ENCODE measurements at places on chromosomes 7 and 10.

DNA sequence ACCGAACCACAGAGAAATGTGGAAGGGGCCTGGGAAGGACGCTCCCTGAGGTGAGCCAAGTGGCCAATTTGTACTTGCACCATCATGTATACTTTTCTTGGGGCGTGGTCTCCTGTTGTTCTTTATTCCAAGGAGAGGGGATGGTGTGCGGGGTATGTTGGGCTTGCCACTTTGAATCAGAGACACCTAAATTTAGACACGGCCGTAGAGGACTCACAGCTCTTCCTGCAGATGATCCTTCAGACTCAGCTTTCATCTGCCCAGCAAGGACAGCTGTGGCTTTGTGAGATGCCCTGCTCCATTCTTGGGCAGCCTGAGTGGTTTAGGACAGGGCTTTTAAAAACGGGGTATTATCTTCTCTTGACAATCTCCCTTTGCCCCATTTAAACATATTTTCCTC, 473.2 kb downstream of the REEP3 start:
- no peak for DNase-seq

DNA sequence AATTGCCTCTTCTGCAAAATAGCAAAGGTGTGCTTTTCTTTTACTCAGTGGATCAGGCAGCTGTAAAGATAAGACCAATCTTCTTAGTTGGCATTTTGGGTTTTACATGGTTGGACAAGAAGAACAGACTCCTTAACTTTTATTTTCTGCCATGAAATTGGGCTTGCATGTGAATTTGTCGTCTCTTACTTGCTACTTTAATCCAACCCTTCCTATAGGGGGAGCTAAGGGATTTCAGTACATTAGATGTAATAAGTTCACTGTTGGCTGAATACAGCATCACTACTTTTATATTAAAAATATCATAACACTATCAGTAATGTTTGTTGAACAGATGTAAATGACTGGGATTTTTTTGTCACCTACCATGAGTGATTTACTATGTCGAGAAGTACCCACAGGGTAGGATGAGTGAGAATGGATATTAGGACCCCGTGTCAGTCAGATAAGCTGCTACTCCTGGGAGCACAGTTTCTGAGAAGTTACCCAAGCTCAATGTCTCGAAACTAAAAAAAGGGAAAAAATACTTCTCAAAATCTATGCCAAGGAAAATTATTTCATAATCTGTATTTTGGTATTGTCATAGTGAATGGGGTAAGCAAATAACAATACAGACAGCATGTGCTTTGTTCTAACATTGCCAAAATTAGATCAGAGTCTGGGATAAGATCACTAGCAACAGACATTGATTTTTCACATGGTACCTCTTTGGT, 127.4 kb upstream of the AGR3 start:
- DNase-seq = no peak

GRCh38 chr10:125124907-125125306, 35.5 kb downstream of the CTBP2 start:
- DNase-seq = no peak

- DNase-seq = no peak
These were observed 91.0 kb downstream of the MYL10 start for GRCh38 chr7:101537935-101538595.

GRCh38 chr7:132417103-132417906, 159.0 kb downstream of the PLXNA4 start:
- DNase-seq = no peak

DNA sequence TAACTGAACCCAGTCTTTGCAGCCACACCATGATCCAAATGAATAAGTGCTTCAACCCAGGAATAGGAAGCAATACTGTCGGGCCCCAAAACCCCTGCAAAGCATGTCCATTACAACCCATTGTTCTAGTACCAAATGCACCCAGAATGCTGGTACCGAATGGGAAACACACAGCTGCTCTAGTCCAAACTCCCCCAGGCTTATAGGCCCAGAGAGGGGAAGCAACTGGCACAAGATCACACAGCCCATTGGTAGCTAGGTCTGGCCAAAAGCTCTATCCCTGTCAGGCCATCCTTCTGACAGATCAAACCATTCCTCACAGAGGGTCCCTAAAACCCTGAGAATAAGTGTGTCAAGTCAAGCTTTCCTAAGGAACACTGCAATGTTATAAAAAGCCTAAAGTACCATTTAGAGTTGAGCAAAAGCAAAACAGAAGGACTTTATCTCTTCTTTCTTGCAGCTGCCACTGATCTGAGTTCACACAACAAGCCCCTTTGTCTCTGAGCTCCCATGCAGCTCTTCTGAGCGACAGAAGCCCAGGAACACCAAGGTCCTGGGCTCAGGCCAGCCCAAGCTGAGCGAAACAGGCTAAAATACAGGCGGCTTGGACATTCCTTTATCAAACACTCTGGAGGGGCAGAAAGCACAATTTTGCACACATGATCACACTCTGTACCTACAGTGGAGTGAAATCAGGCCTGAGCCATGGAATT, 116.7 kb downstream of the SGMS1 start:
- DNase-seq = no peak

- DNase-seq = no peak
These were observed 126.1 kb upstream of the AGR3 start for GRCh38 chr7:17007841-17008240.

- DNase-seq = no peak
These were observed 12.1 kb upstream of the CSGALNACT2 start for GRCh38 chr10:43125881-43126731.

- no peak for DNase-seq
These were observed 20.1 kb downstream of the TMEM168 start for GRCh38 chr7:112770051-112770450.

- DNase-seq = no peak
These were observed 311.2 kb downstream of the GALNT17 start for GRCh38 chr7:71443191-71443530.

DNA sequence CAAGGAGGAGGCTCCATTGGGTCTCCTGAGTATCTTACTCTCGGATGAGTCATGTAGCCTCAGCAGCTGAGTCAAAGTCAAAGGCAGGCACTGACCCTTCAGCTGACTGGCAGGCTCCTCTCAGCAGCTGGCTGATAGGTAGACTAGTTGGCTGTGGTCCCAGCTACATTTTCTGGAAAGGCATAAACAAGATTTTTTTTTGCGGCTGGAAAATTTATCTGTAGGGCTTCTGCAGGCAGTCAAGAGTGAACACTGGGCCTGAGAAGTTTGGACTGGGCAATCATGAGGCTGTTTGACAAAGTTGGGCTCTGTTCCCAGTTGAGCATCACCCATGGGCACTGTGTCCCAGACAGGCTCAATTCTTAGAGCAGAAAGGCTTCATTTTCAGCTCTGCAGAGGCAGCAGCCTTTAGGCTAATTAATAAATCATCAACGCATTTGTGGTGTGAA, 796.2 kb downstream of the CCSER2 start:
- no peak for DNase-seq

- DNase-seq = no peak
These were observed 39.3 kb downstream of the SEC23IP start for GRCh38 chr10:119931871-119932270.

DNA sequence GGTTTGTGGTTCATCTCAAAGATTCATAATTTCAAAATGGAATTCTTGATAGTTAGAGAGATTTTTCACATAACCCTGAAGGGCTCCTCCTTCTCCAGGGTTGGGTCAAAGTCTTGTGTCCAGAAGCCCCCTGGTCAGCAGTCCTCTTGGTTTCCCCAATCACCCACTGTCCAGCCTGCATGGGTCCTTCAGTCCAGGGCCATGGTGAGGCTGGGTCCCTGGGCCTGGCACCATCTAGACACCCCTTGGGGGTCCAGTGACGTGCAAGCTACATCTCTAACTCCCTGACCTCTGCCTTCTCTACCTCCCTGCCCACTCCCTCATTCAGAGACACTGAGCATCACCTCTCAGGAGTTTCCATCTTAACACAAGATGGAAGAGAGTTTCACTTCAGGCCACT, 26.1 kb downstream of the ANXA8 start:
- no peak for DNase-seq

- DNase-seq = no peak
These were observed 38.5 kb downstream of the MGMT start for GRCh38 chr10:129505500-129506075.

DNA sequence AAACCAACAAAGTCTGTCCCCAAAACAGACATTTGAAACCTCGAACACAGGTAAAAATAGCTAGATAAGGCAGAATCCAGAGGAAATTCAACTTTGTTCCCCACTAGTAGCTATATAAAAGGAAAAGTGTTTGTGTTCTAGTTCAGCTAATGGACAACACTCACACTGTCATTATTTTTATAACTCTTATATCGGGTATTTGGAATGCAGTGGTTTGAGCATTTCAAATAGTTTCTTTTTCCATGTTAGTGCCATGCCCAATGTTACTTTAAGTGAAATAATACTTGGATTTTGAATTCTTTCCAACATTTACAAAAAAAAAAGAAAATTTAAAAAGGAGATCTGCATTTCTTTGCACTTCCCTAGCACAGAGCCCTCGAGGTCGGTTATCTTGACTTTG, 213.6 kb downstream of the DOCK4 start:
- no peak for DNase-seq

- DNase-seq = no peak
These were observed 102.3 kb upstream of the TCF7L2 start for GRCh38 chr10:112847778-112848177.

DNA sequence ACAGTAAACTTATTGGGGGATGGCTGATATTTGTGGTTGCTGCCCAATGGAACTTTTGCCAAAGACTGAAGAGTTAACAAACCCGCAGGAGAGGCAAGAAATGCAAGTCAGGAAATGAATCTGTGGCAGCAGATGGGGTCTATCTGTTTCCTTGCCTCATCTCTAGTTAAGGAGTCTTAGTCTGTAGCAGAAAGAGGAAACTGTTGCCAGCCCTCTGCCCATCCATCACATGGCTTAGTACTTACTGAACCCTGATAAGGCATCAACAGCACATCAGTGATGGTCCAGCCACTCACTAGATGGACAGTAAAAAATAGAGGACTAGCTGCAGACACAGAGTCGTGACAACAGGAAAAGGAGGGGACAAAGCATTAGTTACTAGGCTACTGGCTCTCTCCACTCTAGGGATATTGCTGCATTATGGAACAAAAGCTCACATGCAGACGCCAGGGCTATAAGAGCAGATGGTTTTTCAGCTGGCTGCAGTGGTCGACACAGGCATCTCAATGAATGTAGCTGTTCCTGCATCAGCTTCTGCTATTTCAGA, 614.7 kb downstream of the PARD3 start:
- no peak for DNase-seq

DNA sequence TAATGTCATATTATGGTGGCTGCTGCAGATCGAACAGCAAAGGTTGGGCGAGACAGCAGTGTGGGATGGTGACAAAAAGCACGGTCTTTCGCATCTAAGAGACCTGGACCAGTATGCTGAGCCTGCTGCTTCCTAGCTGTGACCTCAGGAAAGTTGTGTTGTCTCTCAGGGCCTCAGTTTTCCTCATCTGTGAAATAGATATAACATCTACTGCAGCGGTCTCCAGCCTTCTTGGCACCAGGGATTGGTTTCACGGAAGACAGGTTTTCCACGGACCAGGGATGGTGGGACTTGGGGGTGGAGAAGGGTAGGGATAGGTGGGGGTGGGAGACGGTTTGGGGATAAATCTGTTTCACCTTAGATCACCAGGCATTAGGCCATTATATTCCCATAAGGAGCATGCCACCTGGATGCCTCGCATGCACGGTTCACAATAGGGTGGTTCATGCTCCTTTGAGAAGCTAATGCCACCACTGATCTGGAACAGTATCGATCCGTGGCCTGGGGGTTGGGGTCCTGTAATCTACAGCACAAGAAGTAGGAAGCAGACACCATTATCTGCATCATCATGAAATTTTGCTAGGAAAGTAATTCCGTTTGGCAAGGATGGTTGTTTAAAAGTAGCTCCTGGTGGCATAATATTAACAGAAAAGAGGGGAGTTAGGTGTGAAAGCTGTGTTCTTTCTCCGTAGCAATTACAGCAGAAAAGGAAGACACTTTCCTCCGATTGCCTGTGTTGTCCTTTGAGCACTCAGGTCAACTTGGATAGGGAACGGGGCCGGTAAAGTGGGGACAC, 10.8 kb downstream of the KLF6 start:
- no peak for DNase-seq

GRCh38 chr10:47013507-47014154, 102.4 kb downstream of the PTPN20 start:
- DNase-seq = no peak

GRCh38 chr7:122887198-122887597, 938 bp upstream of the CADPS2 start:
- DNase-seq = no peak

- no peak for DNase-seq
These were observed 125.3 kb downstream of the REEP3 start for GRCh38 chr10:63646491-63646890.

DNA sequence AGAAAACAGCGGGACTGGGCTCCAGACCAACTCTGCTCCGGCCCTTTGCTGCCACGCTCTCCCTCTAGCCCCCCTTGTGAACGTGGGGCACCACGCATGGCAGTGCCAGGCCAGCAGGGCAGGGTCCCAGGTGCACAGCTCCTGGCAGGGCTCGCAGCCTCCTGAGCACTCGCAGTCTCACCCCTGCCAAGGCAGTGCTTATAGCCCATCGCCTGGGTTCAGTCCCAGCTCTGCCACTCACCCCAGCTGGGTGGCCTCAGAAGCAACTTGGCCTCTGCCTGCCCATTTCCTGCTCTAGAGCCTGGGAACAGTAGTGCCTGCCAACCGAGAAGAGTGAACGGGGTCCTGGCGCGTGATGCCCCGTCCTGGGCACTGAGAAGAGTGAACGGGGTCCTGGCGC, 36.3 kb downstream of the CFAP46 start:
- DNase-seq = no peak

DNA sequence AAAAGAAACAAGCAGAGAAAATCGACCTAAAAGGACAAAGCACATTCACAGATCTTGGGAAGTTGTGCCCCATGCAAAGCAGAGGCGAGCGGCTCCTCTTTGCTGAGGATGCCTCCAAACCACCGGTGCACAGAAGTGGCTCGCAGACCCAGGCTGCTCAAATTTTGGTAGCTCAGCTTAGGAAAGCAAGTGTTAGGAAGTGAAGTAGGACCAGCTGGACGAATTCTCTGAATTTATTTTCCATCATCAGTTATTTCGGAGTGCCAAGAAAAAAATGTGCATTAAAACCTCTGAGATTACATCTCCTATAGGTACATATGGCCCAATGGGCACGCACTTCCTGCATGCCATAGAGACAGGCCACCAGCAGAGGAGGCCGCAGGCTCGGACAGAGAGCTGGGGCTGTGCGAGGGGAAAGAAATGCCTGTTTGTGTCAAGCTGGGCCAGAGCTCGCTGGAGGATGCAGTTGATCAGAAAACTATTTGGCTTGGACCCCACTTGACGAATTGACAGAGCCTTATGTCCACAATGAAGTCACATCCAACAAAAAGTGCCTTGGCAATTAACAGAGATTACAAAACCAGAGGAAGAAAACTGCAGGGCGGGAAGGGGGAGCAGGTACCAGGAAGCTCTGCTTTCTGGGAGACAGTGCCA, 122.3 kb upstream of the LYZL2 start:
- DNase-seq = peak; percentile 81

GRCh38 chr10:132637477-132638129, 100.0 kb downstream of the INPP5A start:
- DNase-seq = no peak

GRCh38 chr7:99505324-99505662, 831 bp downstream of the ZKSCAN5 start:
- no peak for DNase-seq

- DNase-seq = no peak
These were observed 26.7 kb upstream of the CUX1 start for GRCh38 chr7:101790566-101791293.
